ENCODE measurements at places on chromosomes 11 and 22. TPM values are rescaled to one million over a fixed set of nuclear protein-coding genes. Genes with fewer than 3 reads are reported as not detected.

GRCh38 chr11:78311702-78312371, 105.8 kb downstream of the GAB2 start:
- no peak overlapping the region for H3K4me3 ChIP-seq
- peak overlapping the region; percentile 54 for H3K27ac ChIP-seq
- DNase-seq = peak; percentile 6
- no peaks in the 10 kb centered on the region for H3K27me3 ChIP-seq
- H3K4me1 ChIP-seq = peaks cover 39% of the 10 kb centered on the region
- H3K36me3 ChIP-seq = peaks cover 16% of the 10 kb centered on the region

DNA sequence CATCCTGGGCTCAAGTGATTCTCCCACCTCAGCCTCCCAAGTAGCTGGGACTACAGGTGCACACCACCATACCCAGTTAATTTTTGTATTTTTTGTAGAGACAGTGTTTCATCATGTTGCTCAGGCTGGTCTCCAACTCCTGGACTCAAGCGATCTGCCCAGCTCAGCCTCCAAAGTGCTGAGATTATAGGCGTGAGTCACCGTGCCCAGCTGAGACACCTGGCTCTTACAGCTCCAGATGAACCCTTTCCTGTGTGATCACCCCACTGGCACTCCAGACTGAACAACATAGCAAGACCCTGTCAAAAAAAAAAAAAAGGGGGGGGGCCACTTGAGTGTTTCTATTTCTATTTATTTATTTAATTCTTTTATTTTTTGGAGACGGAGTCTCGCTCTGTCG, 1.0 kb upstream of the ADSL start:
- peak overlapping the region; percentile 98 for H3K4me3 ChIP-seq
- peak overlapping the region; percentile 99 for H3K27ac ChIP-seq
- H3K36me3 ChIP-seq = peaks cover 15% of the 10 kb centered on the region

- no peak overlapping the region for H3K27ac ChIP-seq
- no peak overlapping the region for H3K4me3 ChIP-seq
- no peaks in the 10 kb centered on the region for H3K27me3 ChIP-seq
These were observed 13.6 kb downstream of the GLB1L3 start for GRCh38 chr11:134289789-134290188.

DNA sequence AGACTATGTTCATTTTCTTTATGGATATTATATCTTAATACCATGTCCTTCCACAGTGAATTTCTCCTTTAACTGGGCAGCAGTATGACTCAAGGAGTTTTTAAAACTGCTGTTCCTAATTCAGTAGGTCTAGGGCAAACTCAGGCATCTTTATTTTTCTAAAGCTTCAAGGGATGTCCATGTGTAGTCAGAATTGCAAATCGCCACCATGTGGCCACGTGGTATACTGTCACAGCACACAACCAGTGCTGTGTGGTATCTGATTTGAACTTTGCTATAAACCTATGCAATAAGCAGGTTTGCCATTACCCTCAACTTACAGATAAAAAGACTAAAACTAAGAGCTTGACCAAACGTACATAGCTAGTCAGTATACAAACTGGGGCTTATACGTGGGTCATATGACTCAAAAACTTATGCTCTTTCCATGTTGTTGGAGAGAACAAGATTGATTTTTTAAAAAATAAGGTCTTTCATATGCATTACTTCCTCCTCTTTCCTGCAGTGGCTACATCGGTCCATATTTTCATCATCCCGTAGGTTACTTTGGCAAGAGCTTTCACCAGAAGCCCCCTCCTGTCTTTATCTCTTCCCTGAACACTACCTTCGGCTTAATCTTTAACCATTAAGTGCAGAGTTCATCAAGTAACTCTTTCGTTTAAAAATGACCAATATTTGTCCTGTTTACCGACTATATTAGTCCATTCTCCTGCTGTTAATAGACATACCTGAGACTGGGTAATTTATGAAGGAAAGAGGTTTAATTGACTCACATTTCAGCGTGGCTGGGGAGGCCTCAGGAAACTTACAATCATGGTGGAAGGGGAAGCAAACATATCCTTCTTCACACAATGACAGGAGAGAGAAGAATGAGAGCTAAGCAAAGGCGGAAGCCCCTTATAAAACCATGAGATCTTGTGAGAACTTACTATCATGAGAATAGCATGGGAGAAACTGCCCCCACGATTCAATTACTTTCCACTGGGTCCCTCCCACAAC, 8.0 kb upstream of the HTATIP2 start:
- peaks cover 4% of the 10 kb centered on the region for H3K27me3 ChIP-seq
- no peak overlapping the region for H3K4me3 ChIP-seq
- no peak overlapping the region for H3K27ac ChIP-seq
- H3K4me1 ChIP-seq = peaks cover 16% of the 10 kb centered on the region
- peaks cover 5% of the 10 kb centered on the region for H3K36me3 ChIP-seq

GRCh38 chr11:126459691-126460281, 104.3 kb downstream of the ST3GAL4 start:
- H3K4me3 ChIP-seq = no peak overlapping the region
- no peaks in the 10 kb centered on the region for H3K36me3 ChIP-seq
- no peak overlapping the region for H3K27ac ChIP-seq

DNA sequence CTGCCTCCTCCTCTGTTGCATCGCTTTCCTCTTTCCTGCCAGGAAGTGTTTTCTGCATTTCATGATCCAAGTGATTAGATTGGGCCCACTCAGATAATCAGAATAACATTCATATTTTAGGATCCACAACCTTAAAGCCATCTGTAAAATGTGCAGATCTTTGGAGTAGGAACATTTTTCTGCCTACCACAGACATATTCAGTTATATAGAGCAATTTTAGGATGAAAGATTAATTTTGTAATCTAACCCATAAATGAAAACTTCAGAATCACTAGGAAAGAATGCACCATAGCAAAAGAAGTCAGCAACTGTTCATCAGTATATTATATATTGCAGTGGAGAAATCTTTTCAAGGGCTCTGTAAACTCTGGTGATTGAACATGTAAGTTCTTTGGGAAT, 659.9 kb upstream of the LUZP2 start:
- H3K36me3 ChIP-seq = no peaks in the 10 kb centered on the region
- DNase-seq = no peak
- H3K27me3 ChIP-seq = no peaks in the 10 kb centered on the region
- H3K27ac ChIP-seq = no peak overlapping the region

DNA sequence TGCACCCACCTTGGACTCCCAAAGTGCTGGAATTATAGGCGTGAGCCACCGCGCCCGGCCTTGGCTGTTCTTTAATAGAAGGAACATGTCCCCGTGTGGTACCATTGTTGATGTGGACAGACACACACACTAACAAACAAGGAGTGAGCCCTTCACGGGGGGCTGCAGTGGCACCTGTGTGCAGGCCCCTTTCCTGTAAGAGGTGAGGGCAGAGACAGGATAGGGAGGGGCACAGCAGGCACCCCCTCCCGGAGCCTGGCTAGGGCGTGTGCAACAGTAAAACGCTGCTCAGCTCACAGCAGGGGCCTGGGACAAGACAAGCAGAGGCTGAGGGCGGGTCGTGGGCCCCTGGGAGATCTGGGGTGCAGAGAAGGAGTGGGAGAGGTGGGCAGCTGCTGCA, 37.8 kb downstream of the GRIK4 start:
- no peak overlapping the region for H3K27ac ChIP-seq
- peaks cover 14% of the 10 kb centered on the region for H3K4me1 ChIP-seq
- no peak for DNase-seq
- H3K27me3 ChIP-seq = peaks cover 5% of the 10 kb centered on the region
- H3K36me3 ChIP-seq = no peaks in the 10 kb centered on the region
- no peak overlapping the region for H3K4me3 ChIP-seq

DNA sequence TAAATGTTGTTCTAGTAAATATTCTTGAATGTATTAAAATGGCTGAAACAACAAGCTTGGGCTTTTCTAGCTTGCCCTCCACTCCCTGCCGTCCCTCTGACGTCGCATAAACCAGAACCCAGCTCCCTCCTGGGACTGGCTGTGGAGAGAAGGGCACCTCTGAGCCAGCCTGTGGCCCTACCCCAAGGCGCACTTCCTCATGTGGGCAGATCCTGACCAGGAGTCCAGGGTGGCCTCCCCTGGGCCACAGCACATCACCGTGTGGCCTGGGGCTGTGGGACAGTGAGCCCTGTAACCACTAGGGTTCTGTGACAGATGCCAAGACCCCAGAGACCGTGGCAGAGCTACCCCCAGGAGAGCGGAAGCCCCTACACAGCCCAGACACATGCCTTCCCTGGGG, 10.2 kb upstream of the ADORA2A start:
- no peak overlapping the region for H3K4me3 ChIP-seq
- peaks cover 2% of the 10 kb centered on the region for H3K36me3 ChIP-seq
- no peak for DNase-seq
- peaks cover 5% of the 10 kb centered on the region for H3K4me1 ChIP-seq

- H3K4me3 ChIP-seq = peak overlapping the region; percentile 78
- peaks cover 92% of the 10 kb centered on the region for H3K4me1 ChIP-seq
- no peak for DNase-seq
- peaks cover 69% of the 10 kb centered on the region for H3K36me3 ChIP-seq
- H3K27me3 ChIP-seq = no peaks in the 10 kb centered on the region
These were observed 15.4 kb upstream of the CASTOR1 start for GRCh38 chr22:30304495-30305244.

DNA sequence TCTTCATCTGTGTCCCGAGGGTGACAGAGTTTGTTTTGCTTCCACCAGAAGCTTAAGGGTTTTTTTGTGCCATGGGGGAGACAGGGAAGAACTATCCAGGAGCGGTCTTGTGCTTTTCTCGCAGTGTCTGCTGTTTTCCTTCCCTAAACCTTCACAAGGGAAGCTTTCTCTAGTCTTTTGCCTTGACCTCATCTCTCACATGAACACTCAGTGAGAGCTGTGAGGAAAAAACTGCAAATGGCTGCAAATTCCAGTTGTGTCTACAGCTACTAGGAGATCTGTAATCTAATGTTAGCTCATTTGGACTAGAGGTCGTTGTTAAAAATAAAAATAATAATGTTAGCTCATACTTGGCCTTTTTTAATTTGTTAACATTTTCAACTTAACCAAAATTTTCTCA, 264.7 kb upstream of the SESN3 start:
- H3K4me1 ChIP-seq = no peaks in the 10 kb centered on the region
- peaks cover 2% of the 10 kb centered on the region for H3K27me3 ChIP-seq
- H3K27ac ChIP-seq = no peak overlapping the region
- DNase-seq = no peak

DNA sequence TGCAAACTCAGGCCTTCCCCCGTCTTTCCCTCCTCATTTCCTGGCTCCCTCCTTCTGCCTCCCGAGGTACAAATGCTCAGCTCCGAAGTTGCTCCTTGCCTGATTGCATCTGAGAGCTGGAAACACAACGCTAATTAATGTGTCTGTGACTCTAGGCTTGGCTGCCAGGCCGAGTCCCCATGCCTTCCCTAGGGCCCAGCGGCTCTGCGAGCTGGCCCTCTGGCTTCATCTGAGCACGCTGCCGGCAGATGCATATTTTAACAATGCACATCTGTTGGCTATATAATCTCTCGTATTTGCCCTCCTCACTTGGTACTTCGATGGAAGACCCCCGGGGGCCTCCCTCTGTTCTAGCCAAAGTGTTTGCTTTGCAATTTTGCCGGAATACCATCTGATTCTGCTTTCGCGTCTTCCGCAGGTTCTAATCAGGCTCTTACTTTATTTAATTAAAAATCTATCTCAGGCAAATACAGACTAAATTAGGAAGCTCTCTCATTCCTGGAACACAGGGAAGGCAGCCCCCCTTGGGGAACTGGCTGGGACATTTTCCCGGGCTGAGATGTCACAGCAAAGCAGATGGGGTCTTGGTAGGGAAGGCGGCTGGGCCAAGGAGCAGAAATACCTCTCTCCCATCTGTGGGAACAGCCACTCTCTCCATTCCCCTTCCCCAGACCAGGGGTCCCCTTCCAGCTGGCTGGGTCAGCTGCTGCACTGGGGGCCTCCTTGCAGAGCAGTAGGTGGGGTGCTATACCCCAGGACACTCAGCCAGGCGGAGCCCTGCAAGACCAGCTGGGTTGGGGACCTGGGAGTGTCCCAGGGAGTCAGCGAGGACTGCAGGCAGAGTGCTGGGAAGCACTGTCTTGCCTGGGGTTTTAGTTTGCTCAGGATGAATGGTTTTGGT, 162.8 kb downstream of the ST3GAL4 start:
- no peak overlapping the region for H3K4me3 ChIP-seq
- H3K36me3 ChIP-seq = no peaks in the 10 kb centered on the region
- DNase-seq = no peak
- H3K27me3 ChIP-seq = no peaks in the 10 kb centered on the region
- no peaks in the 10 kb centered on the region for H3K4me1 ChIP-seq
- H3K27ac ChIP-seq = no peak overlapping the region

- peaks cover 3% of the 10 kb centered on the region for H3K27me3 ChIP-seq
- no peak overlapping the region for H3K27ac ChIP-seq
- H3K4me3 ChIP-seq = no peak overlapping the region
- DNase-seq = no peak
- H3K36me3 ChIP-seq = no peaks in the 10 kb centered on the region
These were observed 245.0 kb upstream of the POU2AF2 start for GRCh38 chr11:111000400-111001080.

DNA sequence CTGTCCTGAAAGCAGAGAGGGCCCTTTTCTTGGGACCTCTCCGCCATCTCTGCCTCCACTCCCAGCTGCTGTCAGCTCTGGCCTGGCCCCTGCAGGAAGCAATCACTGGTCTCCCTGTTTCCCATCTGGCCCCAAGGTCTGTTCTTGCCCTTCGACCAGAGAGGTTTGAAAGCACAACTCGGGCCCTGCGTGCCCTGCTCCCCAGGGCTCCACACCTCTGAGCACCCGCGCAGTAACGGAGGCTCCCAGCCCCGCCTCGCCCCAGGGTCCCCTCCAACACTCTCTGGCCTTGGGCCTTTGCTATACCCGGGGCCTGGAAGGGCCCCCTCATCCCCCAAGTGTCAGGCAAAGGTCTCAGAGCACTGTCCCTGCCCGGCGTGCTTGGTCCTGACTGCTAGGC, 7.8 kb upstream of the CD81 start:
- H3K27me3 ChIP-seq = no peaks in the 10 kb centered on the region
- H3K36me3 ChIP-seq = no peaks in the 10 kb centered on the region
- H3K4me3 ChIP-seq = no peak overlapping the region
- no peak for DNase-seq
- H3K27ac ChIP-seq = no peak overlapping the region

DNA sequence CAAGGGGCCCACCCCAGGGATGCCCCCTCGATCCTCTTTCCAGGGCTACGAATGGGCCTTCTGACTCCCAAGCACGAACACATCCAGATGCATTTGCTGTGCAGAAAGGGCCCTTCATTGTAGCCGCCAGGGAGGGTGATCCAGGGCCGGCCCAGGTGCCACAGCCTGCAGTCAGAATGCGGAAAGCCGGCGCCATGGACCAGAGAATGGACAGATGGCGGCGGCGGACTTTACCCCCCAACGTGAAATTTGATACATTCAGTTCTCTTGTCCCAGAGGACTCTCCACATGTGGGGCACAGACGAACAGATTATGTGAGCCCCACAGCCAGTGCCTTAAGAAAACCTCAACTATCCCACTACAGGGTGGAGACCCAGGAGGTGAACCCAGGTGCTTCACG, 87.2 kb downstream of the KIAA1671 start:
- H3K4me1 ChIP-seq = no peaks in the 10 kb centered on the region
- no peaks in the 10 kb centered on the region for H3K27me3 ChIP-seq

The STK33 gene
- 1.1 TPM for total RNA-seq

The CATSPERZ gene
- not detected for total RNA-seq

The RCOR2 gene
- total RNA-seq = 0.12 TPM

The NXPE4 gene
- not detected for total RNA-seq
